Left forelimb (tissue), 1 donor: ENCODE measurements at places on chromosomes 4 and X.

GRCh38 chrX:52015794-52016193 is 53.2 kb downstream of the MAGED4B start:
- no peak for DNase-seq

GRCh38 chrX:78075787-78076389 is 28.2 kb upstream of the PGK1 start:
- no peak for DNase-seq

- DNase-seq: no peak
Observed at GRCh38 chr4:140176735-140177134, 22.8 kb upstream of the MAML3 start.

- no peak for DNase-seq
Observed at GRCh38 chrX:46713672-46714490, 45.0 kb downstream of the SLC9A7 start.

GRCh38 chrX:54248309-54248708 is 65.3 kb upstream of the FAM120C start:
- DNase-seq: no peak

- DNase-seq: no peak
Observed at GRCh38 chr4:53711926-53712325, 120.6 kb upstream of the LNX1 start.

DNA sequence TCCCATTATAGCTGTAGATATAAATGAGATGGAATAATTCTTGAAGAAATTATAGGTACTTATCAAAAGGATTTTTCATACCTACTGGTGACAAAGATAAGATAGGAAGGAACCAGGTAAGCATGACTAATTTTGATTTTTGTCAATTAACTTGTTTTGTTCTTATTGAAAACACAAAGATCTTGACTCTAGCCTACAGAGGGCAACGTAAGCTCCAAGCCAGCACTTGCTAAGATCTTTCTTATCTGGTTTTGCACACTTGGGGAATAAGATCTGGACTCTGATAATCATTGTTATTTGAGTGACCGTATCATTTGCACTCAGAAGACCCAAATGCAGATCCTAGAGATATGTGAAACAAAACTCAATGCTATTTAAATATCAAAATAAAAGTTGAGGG is 223.4 kb downstream of the VEGFC start:
- DNase-seq: no peak

- DNase-seq: no peak
Observed at GRCh38 chr4:94342694-94343093, at the start of gene HPGDS. TSS of gene HPGDS (minus strand) at chr4:94342836. CDS start at chr4:94334629, 8,207 bp downstream.

GRCh38 chr4:165522050-165522449 is 143.2 kb downstream of the CPE start:
- DNase-seq: no peak

GRCh38 chr4:133938061-133938460 is 263.5 kb downstream of the PABPC4L start:
- no peak for DNase-seq

DNA sequence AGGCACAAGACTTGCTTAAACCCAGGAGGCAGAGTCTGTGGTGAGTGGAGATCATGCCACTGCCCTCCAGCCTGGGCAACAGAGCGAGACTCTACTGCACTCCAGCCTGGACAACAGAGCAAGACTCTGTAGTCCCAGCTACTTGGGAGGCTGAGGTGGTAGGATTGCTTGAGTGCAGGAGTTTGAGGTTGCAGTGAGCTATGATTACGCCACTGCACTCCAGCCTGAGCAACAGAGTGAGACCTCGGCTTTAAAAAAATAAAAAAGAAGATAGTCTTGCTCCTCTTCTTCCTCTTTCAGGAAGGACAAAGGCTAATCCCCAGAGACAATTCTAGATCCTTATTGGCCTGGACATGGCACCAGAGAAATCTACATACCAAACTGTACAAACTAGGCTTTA is 5.7 kb upstream of the PPEF2 start:
- no peak for DNase-seq

GRCh38 chr4:1236103-1236641 is 12.8 kb downstream of the CTBP1 start:
- no peak for DNase-seq

DNA sequence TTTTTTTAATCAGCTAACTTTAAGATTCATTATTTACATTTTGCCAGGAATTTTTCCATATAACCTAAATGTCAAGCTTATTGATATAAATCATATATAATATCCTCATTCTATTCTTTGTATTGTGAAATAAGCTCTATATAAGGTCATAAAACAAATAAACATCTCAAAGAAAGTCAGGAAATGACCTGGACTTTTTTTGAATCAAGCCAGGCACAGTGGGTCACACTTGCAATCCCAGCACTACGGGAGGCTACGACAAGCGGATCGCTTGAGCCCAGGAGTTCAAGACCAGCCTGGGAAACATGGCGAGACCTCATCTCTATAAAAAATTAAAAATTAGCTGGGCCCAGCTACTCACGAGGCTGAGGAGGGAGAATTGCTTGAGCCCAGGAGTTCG is 88.9 kb downstream of the RBM47 start:
- DNase-seq: no peak

GRCh38 chr4:173498023-173498422 is 32.0 kb downstream of the HAND2 start:
- DNase-seq: no peak

DNA sequence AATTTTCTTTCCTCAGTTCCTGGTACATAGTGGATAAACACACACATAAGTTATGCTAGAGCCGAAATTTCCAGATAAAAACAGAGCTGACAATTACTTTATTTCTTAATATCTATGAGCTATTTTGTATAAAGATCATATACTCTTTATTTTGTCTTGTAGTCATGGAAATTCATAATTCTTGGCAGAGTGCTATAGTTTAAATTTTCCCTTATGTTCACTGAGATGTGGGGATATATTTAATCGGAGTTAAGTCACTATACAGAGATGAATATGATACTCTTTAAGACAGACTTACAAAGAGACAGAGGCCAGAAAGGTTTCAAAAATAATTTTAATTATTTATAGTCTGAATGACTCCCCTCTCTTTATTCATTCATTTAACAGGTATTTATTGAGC is 89.7 kb downstream of the PPEF1 start:
- DNase-seq: no peak

DNA sequence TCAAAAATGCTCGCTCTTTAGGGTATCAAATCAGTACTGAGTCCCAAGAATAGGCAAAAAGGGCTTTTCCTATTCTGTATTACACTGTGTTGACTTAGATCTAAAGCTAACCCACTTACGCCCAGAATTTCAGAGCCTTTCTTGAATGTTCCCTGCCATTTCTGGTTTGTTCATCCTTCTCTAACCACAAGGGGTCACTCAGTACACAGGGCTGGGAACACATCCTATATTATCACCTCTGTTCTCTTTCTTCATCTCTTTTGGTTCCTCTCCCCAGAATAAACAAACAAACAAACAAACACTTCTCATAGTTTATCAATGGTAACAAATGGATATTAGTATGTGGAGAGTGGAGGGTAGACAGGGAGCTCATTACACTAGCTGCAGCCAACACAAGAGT is 25.5 kb upstream of the MORC4 start:
- DNase-seq: no peak

DNA sequence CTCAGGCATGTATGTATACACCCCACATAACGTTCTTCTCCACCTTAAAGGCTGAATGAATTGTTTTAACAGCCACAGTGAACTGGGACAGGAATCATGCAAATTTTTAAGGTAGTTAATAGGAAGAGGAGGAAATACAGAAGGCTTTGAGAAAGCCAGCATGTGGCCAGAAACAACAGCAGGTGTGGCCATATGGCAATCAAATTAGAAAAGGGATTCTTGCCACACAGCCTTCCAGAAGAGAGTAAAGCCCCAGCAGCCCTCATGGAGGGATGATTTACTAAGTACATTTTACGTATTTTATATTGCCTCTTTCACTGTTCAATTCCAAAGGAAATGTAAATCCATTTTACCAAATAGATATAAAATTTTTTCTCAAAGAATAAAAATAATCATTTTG is 792.2 kb downstream of the ADGRL3 start:
- DNase-seq: no peak

GRCh38 chrX:130714135-130714534 is 188.9 kb downstream of the ENOX2 start:
- DNase-seq: no peak

DNA sequence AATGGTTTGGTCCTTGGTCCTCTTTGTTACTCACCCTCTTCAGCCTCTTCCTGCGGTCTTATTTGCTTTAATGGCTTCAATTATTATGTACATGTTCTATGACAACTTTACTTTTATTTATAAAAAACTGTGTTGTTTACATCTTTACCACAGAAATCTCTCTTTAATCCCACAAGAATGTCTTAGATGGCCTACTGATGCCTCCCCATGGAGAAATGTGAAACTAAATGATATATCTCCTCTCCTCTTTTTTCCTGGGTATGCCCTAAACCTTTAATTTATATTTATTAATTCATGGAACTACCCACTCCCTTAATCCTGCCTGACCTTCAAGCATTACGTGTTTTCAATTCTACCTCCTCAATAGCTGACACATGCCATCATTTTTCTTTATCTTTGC is 573.2 kb downstream of the CENPC start:
- no peak for DNase-seq

GRCh38 chr4:72531768-72532290 is 37.2 kb downstream of the ADAMTS3 start:
- no peak for DNase-seq

DNA sequence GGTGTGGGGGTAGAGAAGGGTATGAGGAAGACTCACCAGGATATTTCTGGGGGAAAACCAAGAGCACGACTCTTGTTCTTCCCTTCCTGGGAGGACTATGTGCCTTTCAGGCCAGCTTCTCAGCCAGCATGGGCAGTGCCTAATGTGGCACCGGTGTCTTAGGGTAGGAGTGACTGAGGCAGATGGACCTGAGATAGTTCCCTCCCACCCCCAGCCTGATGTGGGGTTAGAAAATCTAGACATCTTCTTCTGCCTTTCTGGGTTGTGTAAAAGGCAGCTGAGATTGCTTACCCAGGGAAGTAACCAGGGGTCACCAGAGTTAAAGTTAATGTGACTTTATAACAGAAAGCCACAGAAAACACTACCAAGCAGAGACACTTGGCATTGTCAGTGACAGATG is 127.3 kb downstream of the TMA16 start:
- no peak for DNase-seq

GRCh38 chrX:134530845-134531244 is 70.9 kb downstream of the HPRT1 start:
- no peak for DNase-seq

- DNase-seq: no peak
Observed at GRCh38 chr4:13704035-13704434, 76.5 kb upstream of the BOD1L1 start.

- DNase-seq: no peak
Observed at GRCh38 chr4:65893957-65894755, 223.9 kb upstream of the EPHA5 start.

DNA sequence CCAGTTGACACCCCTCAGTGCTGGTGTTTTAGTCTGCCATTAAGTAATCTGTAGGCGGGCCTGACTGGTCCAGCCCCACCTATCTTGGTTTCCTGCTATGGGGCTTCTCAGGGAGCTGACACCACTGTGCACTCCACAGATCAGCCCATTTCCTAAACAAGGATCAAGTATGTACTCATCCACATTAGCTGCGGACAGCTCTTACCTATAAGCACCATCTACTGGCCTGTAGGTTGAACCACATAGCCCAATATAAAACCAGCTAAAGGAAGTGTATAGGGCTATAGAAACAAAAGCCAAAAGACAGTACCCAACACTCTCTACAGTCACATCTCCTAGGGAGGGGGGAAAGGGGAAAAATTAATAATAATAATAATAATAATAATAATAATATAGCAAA is 353.5 kb upstream of the CXorf51B start:
- no peak for DNase-seq

DNA sequence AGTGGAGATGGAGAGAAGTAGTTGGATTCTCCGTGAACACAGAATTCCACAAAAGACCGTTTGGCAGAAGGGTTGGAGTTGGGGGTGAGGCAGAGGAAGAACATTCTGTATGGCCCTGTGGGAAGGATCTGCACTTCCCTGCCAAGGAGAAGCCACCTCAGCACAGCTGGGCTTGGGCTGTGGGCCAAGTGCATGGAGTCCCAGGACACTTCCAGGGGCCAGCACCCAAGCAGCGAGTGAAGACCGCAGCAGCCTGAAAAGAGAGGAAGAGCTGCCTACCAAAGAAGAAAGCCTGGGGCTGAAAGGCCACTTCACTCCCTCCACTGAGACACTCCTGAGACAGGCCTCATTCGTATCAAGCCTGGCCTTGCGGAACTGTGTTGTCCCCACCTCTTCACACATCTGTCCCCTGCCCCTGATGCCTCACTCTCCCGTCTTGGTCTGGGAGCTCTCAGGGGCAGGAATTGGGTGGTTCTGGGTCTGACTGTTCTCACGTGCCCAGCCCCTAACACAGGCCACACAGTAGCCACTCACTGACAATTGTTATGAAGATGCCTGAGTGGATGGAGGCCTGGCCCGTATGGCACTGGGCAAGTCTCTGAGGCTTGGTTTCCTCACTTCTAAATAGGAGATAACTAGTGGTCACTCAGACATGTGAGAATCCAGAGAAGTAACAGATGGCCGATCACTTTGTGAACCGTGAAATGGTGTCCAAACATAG is 3.3 kb upstream of the AWAT2 start:
- no peak for DNase-seq

- DNase-seq: no peak
Observed at GRCh38 chrX:20325786-20326388, 59.2 kb upstream of the RPS6KA3 start.

DNA sequence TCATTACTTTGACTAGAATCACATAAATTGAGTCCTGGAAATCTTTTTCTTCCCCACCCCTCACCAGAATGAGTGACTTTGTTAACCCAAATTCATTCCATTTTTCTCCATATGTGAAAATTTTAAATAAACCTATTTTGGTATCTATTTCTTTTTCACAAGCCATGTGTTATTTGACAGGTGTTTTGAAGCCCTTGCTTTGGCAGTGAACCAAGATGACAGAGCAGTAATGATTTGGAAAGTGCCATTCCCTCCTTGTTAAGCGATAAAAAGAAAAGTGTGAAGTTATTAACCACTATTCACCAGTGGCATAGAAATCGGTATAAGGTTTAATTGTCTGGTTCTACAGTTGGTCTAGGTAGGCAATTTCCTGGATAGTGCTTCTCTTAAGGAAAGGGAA is 66.1 kb downstream of the POLA1 start:
- DNase-seq: no peak
